ENCODE measurements at places on chromosomes 4 and X. TPM values are rescaled to one million over a fixed set of nuclear protein-coding genes. Genes with fewer than 3 reads are reported as not detected.

Gene CYP2U1
- total RNA-seq, result 6.7 TPM

Gene FAM241A
- 8.7 TPM for total RNA-seq

Gene BEX4
- total RNA-seq, result 14.2 TPM

Gene NMU
- not detected for total RNA-seq

Gene VCX2
- not detected for total RNA-seq

Gene ETDB
- total RNA-seq, result not detected

Gene CNKSR2
- 2.7 TPM for total RNA-seq

Gene FHIP1A
- total RNA-seq, result 38.5 TPM

Gene BCAP31
- total RNA-seq, result 156 TPM

Gene POF1B
- 0.96 TPM for total RNA-seq

Gene FAM47C
- not detected for total RNA-seq

Gene F9
- total RNA-seq, result not detected

Gene OSTC
- 99.8 TPM for total RNA-seq

Gene SHROOM2
- 12.0 TPM for total RNA-seq

Gene DUSP21
- not detected for total RNA-seq

Gene MAGEE2
- not detected for total RNA-seq

Gene CDKL5
- 10.1 TPM for total RNA-seq

Gene DMP1
- not detected for total RNA-seq

Measured in mammary epithelial cell (primary cell).